Dermis lymphatic vessel endothelial cell (primary cell): ENCODE measurements at places on chromosomes 2 and 18. TPM values are rescaled to one million over a fixed set of nuclear protein-coding genes. Genes with fewer than 3 reads are reported as not detected.

ELOA2 gene
- total RNA-seq, result not detected in 2 replicates

CNTNAP5 gene
- under 0.01 TPM in 1 of 2 replicates, not detected in the other for total RNA-seq

MAL gene
- total RNA-seq, result not detected in 2 replicates

SH3RF3 gene
- 4.6 and 7.0 TPM in 2 replicates for total RNA-seq

LAMA1 gene
- total RNA-seq, result 0.09 and 0.22 TPM in 2 replicates

REG3G gene
- not detected in 2 replicates for total RNA-seq
